ENCODE measurements at places on chromosomes 4 and X. TPM values are rescaled to one million over a fixed set of nuclear protein-coding genes. Genes with fewer than 3 reads are reported as not detected.

DNA sequence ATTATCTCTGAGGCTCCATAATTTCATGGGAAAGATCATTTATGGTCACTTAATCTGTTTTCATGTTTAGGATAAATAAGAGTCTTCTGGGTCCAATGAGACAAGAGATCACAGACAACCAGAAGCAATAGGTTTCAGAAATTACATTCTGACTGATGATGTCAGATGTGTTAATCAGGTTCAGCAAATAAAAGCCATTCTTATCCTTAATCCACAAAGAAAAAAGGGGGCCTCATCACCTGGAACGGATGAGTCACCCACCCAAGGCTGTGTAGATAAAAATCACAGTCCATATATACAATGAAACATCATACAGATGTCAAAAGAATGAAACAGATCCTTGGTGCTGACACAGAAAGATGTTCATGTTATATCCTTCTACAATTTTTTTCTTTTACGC lies 36.6 kb downstream of the SYTL4 start:
- no peak for ATAC-seq

- ATAC-seq, result no peak
Observed at GRCh38 chrX:638482-639131, 8.0 kb downstream of the SHOX start.

GRCh38 chr4:122450847-122451246 lies 5.7 kb downstream of the IL2 start:
- no peak for ATAC-seq

DNA sequence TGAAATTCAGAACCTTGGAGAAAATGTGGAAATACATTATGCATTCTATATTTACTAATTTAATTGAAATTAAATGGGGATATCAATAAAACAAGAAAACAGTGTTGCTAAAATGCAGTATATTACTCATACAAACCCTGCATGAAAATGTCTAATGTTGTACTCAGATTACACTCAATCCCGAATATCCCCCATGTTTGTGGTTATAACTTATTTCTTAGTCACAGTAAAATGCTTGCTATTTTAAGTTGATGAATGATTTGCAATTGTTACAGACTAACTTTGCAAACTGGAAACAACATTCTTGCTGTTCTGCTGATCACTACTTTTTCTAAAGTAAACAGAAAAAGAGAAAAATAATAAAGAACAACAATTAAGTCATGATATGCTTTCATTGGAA lies 33.1 kb upstream of the ANXA10 start:
- ATAC-seq, result no peak

DNA sequence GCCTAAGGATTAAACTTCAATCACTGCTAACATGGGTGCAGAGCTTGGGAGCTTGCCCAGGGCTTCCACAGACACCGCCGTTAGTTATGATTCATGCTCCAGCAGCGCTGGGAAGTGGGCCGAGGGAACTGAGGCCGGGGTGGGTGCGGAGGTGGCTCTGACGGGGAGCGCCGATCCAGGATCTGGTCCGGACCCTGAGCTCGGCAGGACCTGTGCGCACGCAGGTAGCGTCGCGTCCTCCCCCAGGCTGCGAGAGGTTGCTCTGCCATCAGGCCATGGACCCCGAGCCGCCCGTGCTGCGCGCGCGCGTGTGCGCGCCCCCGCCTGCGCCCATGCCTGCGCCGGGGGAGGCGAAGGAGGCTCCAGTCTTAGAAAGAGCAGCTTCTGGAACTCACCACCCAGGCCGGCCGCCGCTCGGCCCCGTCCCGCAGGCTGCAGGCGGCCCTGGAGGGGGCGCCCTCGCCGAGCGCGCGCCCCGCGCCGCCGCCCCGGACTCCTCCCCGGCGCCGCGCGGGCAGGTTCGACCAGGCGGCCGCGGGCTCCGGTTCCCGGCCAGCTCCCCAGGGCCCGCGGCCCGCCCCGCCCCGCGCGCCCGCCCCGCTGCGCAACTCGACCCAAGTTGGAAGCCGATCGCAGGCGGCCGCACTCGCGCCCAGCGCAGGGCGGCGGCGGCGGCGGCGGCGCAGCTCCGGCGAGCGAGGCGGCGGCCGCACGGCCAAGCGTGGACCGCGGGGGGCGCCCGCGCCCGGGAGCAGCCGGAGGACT lies 732 bp upstream of the ADRA2C start:
- ATAC-seq, result peak; percentile 57

GRCh38 chrX:118974088-118974907 lies at the start of gene LONRF3:
TSS of gene LONRF3 (plus strand) at chrX:118974618. CDS start at chrX:118974781, 163 bp downstream.
- ATAC-seq, result peak; percentile 70

DNA sequence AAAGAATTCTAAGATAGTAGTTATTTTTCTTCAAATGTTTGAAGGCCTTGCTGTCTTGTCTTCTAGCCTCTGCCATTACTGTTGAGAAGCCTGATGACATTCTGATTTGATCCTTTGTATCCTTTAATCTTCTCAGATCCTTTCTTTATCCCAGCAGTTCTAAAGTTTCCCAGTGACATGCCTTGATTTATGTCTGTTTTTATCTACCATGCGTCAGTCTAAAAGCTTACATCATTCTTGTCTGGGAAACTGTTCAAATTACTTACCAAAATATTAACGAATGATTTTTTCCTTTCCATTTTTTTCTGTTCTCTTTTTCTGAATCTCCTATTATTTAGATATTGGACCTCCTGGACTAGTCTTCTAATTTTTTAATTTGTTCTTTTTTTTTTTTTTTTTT lies 78.3 kb upstream of the HELT start:
- ATAC-seq, result no peak

The HTN3 gene
- not detected for total RNA-seq

The SERPINA7 gene
- total RNA-seq, result not detected
